ENCODE measurements at places on chromosomes 7 and 10.

DNA sequence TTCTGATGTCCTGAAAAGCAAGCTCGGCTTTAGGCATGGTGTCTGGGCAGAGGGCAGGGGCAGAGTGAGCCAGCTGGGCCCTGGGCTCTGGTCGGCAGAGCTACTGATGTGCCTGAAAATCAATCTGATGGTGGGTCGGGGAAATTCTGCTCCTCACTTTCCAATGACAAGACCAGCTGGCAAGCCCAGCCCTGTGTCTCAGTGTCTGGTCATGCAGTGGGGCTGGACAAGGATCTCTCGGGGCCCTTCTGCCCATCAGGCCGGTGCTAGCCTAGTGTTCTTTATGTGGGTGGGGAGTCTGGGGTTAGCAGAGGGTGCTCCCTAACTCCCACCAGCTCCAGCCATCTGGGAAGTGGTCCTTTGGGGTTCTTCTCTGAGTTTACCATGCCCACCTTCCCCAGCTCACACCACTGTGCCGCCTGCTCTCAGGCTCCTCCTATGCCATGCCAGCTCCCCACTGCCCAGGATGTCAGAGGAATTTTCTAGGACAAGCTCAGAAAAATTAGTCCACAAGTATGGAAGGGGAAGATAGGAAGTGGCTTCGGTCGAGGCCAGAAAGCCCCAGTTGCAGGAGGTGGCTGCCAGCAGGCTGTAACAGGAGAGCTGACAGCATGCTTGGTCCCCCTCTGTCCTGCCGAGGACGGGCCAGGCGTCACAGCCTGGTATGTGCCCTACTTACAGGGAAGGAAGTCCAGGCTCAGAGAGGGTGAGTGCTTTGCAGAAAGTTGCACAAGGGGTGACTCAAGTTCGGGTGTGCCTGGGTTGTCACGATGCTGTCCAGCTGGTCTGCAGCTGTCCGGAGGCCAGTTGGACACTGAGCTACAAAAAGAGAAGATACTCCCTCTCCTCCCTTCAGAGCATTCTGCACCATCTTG lies 135.2 kb downstream of the ADCY1 start:
- no peak for DNase-seq

GRCh38 chr7:135205850-135206249 lies 5.5 kb downstream of the WDR91 start:
- DNase-seq, result no peak

- no peak for DNase-seq
Observed at GRCh38 chr7:153475239-153475638, 577.0 kb upstream of the DPP6 start.

DNA sequence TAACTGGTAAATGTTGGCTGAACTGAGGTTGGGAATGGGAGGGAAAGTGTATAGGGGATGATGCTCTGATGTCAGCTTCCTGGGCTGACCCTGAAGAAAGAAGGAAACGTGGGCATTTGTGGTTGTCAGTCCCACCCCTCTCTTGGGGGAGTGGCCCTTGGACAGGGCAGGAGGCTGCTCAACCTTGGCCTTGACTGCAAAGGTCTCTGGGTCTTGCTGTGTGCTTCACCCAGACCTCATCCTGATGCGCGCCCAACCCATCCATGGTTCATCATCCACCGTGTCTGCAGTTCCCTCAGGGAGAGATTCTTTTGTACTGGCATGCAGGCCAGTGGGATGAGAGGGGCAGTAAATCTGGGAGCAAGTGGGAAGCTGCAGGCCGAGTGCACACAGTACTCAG lies 4.7 kb upstream of the ZYX start:
- DNase-seq, result no peak

- DNase-seq, result no peak
Observed at GRCh38 chr7:105297985-105298384, 90.7 kb downstream of the SRPK2 start.

DNA sequence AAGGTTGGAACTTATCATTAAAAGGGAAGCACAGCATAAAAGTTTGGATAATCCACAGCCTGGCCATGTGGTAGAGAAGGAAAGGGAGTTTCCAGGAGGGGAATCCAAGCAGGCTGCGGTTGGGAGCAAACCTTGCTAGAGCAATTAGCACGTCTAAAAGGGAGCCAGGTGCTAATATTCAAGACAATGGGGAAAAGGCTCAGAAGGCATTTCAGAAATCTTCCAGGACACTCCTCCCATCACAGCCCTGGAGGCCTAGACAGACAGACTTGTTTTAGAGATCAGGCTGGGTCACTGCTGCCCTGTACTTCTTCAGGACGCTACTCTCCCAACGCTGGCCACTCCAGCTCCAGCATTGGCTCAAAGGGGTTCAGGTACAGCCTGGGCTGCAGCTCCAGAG lies 96.2 kb upstream of the KAT6B start:
- DNase-seq, result no peak

DNA sequence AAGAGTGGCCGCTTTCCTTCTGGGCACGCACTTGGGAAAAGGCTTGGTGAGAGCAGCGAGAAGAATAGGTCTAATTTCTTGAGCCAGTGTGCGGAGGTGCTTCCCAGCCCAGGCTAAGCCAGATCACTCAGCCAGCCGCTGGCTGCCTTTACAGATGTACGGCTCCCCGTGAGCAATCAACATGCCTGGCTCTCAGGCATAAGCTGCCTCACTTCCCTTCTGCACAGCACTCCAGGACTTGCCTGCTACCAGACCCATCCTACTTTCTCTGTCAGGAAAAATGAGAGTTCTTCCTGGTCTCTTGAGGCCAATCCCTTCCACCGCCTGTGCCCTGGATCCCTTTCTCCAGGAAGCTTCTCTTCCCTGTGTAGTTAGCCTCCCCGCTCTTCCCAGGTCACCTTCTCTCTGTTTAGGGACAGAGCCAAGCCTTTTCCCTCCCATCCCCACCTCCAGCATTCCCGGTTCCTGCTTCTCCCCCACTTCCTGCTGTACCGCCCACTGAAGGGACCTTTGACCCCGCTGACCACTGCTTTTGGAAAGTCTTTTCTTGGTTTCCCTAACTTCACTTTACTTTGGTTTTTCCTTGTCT lies 1.1 kb upstream of the ACTR3C start:
- no peak for DNase-seq

DNA sequence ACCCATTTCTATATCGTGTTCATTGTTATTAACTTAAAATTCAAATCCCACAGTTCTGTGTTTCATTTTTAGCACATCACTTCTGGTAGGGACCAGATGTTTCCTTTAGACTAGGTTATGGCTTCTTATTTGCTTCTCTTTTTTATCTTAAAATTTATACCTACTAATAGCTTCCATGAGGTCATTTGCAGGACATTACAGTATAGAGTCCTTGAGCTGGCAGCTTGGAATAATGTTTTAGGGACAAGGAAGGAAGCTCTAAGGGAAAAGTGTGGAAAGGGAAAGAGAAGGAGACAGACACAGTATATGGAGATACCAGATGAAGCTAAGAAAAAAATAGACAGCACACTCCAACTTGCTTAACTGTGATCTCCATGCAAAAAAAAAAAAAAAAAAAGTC lies 48.8 kb upstream of the CD36 start:
- no peak for DNase-seq

- no peak for DNase-seq
Observed at GRCh38 chr7:157508477-157508881, 171.7 kb downstream of the DNAJB6 start.

- no peak for DNase-seq
Observed at GRCh38 chr7:149468208-149468607, 7.3 kb upstream of the ZNF777 start.

- no peak for DNase-seq
Observed at GRCh38 chr10:374354-374753, 239.1 kb downstream of the ZMYND11 start.

- no peak for DNase-seq
Observed at GRCh38 chr10:1464881-1465417, 272.4 kb downstream of the ADARB2 start.

GRCh38 chr10:70925377-70926225 lies 37.2 kb upstream of the PCBD1 start:
- DNase-seq, result no peak

GRCh38 chr10:48973065-48973464 lies 33.4 kb upstream of the LRRC18 start:
- DNase-seq, result no peak

DNA sequence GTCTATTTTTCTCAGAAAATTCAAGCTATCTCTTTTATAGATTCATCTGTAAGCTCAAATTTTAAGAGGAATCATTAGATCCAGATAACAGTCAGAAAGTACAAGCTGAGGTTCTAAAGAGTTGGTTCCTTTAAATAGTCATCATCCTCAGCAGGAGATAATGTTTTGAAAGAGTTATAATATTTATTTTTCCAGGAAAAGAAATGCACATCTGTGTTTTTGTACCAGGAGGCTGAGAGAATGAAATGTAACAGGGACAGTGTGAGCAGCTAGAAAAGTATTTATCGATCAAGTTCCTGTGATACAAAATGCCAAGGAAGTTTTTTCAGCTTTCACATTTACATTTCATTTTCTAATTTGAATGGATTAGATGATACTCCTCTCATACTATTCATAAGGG lies 120.2 kb upstream of the LRRTM3 start:
- DNase-seq, result no peak

DNA sequence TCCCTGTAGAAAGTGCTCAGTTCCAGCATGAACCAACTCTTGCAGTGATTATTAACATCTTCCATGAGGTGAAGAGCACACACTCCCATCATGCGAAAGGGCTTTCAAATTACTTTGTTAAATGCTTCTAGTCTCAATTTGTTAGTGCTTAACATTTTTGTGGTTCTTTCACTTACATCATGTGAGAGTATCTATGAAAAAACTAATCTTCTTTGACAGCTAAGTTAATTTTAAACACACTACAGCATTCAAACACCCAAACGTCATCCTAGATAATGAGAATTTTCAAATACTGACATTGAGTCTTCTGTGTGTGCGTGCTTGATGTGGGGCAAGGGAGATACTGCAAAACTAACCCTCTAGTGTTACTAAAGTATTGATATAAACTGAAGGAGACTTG lies 84.8 kb downstream of the ETV1 start:
- DNase-seq, result no peak

DNA sequence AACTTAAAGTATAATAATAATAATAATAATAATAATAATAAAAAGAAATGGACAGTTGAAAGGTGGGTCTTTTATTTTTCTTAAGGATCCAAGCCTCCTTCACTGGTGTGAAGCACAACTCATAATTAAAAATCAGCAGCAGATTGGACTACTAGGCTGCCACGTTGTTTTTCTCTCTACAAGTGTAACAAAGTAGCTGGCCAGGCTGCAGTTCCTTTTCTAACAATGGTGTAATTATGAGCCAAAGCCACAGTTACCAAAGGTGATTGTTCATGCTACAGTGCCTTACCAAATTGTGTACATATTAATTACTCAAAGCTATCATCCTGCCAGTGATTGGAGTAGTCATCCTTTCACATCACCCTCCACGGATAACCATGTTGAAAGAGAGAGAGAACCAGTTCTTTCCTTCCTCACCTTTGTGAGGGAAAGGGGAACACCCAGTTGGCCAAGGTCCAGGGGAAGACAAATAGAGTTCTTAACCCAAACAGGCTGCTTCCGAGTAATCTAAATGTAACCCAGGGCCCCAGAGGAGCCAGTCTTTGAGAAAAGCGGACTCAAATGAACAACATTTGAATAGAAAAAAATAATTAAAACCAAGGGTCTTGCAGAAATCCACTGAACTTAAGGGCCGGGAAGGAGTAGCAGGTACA lies 86.3 kb upstream of the NPS start:
- no peak for DNase-seq

DNA sequence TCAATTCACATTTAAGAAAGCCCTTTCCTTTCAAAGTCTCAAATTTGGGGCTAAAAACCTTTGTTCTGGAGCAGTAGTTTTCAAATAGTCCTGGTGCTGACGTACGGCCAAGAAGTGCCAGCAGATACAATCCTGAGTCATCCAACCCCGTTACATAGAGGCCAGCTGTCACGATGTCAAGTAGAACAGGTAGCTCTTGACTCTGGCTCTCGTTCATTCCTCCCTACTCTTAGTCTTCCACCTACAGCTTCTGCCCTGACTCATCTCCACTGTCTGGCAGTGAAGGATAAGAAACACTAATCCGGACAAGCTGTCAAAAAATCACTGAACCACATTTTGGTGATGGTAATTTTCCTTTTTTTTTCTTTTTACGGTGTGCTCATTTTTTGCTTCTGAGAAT lies 132.4 kb upstream of the PTN start:
- no peak for DNase-seq

DNA sequence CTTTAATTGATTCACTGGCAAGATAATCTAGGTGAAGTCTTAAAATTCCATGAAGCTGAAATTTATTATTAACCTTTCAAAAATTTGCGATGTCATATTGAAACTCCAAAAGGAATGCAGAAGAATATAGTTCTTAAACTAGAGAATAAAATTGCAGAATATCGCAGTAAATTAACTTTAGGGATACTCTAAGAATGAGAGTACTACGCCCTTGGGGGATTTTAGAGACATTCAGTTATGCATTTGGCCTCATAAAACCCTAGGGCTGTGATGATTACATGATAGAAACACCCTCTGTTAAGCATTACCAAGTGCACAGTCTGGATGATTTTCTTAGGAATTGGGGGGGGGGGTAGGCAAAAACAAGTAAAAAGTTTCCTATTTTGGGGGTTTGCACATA lies 3.7 kb downstream of the WNT2 start:
- DNase-seq, result no peak

DNA sequence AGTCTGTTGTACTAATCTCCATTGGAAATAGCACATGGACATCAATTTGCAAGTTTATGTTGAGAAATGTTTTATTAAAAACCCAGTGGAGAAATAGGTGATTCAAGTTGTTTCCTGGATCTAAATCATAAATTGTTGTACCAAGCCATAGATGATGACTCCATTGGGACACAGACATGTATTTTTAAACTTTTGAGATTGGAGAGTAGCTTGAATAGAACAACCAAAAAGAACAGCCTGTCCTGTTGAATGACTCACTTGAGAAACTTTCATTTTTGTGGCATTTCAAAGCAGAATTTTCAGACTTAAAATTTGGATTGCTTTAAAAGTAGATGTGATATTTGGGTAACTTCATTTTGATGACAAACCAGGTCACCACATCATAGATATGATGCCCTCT lies 197.5 kb downstream of the GPAM start:
- no peak for DNase-seq

DNA sequence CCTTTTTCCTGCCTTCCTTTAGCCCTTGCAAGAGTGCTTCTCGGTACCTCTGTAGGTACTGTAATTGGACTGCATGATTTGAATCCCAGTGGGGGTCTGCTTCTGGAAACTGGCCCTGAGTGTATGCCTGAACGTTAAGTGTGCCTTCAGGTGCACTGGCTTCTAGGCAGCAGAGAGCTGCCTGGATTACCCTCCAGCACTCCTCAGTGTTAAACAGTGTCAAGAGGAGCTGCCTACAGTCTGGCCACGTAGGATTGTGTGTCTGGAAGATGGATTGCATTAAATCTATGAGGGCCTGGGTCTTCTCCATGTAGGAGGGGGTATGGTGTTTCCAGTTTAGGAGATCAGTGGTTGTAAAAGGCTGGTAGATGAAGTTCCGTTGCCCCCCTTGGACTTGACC lies 103.7 kb downstream of the TRIM24 start:
- no peak for DNase-seq

- no peak for DNase-seq
Observed at GRCh38 chr7:45306752-45307305, 149.2 kb downstream of the RAMP3 start.

- DNase-seq, result no peak
Observed at GRCh38 chr10:29595636-29596225, 39.0 kb downstream of the SVIL start.
